ENCODE measurements at places on chromosomes 1 and 21.

DNA sequence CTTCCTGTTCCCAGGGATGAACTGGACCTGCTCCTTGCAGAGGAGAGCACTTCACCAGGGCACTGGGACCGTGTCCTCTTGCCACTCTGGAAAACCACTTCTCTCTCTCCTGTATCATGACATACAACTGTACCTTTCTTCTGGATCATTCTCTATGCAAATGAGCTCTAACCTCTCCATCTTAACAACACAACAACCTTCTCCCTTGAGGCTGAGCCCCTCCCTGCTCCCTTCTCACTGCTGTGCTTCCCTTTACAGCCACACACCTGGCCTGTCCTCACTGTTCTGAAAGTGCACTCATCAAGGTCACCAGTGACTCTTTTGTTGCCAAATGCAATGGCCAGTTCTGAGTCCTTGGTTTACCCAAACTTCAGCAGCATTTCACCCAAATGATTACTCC, 54.5 kb upstream of the MRPS6 start:
- no peak for DNase-seq

DNA sequence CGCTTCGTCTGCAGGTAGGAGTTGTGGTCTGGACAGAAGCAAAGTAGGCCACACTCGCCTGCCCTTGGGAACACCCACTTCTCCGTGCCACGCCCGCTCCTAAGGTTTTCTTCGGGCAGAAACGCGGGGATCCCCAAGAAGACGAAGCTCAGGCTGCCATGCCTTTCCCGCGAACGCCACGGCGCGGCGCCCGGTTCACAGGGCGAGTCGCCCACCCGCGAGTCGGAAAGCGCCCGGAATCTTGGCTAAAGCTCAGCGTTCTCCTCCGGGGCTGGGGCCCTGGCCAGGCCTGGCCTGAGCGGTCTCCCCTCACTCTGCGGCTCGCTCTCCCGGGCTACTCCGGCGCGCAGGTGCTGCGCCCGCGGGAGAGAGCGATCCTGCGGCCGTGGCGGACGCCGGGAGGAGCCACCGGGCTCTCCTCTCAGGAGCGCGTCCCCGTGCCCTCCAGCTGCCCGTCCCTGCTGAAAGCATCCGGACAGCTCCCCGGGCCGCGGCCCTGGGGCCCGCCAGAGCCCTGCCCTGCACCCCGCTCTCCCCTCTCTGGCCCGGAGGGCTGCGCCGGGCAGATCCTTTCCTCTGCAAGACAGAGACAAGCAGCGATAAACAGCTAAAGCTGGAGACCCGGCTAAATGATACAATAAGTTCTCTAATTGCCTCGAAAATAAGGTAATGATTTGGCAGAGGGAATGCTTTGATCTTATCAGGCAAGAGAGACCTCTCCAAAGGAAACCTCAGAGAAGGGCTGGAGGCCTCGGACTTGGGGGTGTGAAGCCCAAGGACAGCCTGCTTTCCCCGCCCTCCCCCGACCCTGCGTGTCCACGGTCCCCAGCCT, 6.7 kb upstream of the WNT2B start:
- peak; percentile 68 for DNase-seq

DNA sequence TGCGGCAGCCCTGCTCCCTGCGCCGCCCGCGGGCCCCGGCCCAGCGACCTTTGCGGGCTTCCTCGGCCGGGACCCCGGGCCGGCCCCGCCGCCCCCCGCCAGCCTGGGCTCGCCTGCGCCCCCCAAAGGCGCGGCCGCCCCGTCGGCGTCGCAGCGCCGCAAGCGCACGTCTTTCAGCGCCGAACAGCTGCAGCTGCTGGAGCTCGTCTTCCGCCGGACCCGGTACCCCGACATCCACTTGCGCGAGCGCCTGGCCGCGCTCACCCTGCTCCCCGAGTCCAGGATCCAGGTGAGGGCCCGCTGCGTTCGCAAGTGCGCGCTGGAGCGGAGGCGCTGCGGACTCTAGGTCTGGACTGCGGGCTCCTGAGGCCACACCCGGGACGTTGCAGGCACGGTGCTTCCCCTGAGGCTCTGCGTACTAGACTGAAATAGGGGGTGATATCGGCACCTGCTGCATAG, 351 bp downstream of the MIXL1 start:
- DNase-seq: no peak

DNA sequence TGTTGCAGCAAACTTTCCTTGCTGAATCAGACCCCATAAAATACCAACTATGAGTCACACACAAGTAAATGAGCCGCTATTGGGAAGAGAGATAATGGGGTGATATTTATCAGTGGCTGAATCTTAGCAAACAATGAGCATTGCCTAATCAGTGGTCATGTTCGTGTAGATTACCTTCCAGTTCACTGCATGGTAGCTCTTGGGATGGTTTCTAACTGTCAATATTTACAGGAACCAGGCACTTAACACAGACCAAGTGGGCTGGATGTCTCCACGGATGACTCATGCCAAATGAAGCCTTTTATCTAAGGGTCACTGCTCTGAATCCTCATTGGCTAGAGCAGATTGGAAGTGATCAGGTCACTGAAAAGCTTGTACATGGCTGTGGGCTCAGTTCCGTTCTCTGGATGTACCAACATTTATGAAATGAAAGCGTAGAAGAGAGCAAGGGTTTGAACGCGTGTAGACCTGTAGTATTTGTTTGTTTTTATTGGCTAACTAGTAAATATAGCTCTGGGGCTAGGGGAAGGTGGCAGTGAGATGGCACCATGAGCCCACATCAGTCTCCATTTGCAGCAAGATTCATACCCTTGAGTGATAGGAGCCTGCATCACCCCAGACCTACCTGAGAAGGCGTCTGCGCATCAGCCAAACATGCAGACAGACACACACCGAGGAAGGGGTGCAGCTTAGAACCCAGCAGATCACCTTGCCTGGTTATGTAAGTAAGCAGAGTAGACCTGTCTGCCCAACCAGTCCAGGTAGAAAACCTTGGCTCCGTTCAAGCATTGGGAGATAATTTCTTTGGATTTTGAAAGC, 153.3 kb downstream of the TOMM20 start:
- DNase-seq: peak; percentile 99

GRCh38 chr1:55636696-55637095, 421.5 kb upstream of the USP24 start:
- DNase-seq: peak; percentile 15

- DNase-seq: peak; percentile 77
Observed at GRCh38 chr1:119646521-119647227, 1.4 kb downstream of the ZNF697 start.

- DNase-seq: no peak
Observed at GRCh38 chr1:233359905-233360304, 32.4 kb downstream of the MAP3K21 start.

- no peak for DNase-seq
Observed at GRCh38 chr1:11578004-11578403, 76.2 kb downstream of the FBXO2 start.
